DMS153 (cell line): ENCODE measurements at places on chromosomes 11 and 22.

DNA sequence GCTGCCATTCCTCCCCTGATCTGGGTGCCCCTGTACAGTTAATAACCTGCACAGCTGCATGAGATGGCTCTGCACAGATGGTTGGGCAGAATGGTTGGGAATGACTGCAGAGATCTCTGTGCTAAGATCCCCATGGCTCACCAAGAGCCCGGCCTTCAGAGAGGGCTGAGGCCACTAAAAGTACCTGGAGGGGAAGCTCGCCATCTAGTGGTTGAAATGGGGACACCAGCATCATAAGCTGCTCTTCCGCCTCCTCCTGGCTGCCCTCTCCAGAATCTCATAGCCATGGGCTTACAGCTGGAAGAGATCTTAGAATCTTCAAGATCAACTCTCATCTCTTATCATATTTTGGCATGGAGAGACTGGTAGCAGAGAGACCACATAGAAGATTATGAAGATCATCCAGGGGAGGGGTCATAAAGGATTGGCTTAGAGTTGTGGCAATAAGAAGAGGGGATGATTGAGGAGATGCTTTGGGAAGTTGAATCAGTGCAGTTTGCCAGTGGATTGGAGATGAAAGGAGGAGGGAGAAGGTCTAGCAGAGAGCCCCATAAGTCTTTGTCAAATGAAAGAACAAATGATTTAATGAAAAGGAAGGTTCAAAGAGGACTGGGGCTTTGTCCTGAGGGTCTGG, 22.0 kb upstream of the TLCD5 start:
- peak; percentile 22 for DNase-seq

DNA sequence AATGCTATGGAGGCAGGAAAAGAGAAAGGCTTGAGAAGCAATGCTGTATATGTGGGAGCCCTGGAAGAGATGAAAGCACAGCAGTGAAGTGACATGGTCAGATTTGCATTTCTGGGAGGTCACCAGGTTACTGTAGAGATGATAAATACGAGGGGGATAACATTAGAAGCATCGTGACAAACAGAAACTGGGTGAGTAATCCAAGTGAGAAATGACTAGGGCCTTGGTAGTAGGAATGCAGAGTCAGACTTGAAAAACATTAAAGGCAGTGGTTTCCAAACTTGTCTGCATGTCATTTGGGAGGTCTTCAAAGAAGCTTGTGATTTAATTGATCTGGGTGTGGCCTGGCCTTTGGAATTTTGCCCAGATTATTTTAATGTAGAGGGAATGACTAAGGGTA, 43.9 kb downstream of the CCDC34 start:
- no peak for DNase-seq

DNA sequence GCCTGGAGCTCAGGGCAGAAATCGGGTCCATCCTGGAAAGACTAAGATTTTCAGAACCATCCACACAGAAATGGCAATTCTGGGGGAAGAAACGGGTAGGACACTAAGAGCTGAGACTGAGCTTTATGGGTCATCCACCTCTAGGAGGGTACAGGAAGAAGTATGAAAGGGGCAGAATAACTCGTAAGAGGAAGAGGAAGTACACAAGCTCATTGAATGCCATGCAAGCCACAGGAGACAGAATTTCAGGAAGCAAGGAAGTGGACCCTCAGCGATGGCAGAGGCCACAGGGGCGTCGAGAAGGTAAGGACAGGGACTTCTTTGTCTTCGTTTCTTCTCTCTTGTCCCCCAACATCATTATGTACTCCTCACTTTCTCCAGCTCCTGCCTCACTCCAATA, 169.6 kb downstream of the MAML2 start:
- DNase-seq = no peak

DNA sequence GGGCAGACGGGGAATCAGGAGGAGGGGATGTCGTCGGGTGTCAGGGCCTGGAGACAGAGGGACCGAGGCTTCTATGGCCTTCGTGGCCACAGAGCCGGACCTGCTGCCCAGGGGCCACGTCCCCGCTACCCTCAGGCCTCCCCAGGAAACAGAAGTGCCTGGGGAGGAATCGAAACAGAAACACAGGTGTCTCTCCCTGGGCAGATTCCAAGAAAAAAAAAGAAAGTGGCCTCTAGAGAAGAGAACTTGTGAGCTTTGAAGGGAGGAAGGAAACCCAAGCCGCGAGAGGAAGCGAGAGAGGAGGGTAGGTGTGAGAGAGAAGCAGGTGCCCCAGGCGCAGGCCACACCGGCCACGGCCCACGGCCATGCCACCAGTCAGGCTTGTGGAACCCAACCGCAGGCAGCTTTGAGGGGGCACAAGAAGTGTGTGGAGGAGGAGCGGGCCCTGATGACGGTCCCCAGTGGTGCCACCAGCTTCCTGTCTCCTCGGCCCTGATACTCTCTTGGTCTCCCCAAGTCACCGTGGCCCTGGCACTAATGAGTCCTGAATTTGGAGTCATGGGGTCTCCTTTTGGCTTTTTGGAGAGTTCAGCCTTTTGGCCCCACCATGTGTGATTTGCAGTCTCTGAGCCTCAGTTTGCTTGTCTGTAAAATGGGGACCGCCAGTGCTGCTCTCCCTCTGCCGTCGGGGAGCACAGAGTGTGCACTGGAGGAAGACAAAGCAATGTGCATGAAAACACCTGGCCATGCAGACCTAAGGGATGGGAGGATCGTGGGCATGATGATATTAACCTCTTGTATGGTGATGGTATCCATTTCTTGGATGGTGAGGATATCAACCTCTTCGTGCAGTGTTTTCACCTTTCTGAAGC, 25.2 kb downstream of the LIF start:
- DNase-seq = no peak

DNA sequence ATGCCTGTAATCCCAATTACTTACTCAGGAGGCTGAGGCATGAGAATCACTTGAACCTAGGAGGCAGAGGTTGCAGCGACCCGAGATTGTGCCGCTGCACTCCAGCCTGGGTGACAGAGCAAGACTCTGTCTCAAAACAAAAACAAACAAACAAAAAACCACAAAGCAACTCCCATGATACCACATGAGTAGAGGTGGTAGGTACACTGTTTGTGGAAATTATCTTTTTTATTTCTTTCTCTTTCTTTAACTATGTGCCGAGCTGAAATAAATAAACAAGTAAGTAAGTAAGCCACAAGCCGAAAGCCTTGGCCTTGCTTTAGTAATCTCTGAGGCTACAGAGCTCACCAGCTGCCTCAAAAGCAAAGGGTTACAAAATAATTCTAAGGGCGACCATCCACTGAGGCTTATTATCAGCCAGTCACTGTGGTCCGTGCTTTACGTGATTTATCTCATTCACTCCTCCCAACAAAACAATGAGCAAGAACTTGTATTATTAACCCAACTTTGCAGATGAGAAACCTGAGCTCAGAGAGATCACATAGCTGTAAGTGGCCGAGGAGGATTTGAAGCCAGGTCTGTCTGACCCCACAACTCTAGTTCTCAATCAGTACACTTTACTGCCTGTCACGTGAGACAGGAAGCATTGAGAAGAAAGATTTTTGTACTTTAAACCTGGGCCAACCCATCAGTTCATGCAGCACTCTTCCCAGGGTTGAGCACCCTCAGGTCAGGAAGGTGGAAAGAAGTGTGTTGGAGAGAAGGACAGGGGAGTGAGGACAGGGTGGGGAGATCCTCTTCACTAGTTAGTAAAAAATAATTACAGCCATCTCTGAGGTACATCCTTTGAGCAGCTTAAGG, 69.8 kb upstream of the MTMR2 start:
- DNase-seq = no peak

DNA sequence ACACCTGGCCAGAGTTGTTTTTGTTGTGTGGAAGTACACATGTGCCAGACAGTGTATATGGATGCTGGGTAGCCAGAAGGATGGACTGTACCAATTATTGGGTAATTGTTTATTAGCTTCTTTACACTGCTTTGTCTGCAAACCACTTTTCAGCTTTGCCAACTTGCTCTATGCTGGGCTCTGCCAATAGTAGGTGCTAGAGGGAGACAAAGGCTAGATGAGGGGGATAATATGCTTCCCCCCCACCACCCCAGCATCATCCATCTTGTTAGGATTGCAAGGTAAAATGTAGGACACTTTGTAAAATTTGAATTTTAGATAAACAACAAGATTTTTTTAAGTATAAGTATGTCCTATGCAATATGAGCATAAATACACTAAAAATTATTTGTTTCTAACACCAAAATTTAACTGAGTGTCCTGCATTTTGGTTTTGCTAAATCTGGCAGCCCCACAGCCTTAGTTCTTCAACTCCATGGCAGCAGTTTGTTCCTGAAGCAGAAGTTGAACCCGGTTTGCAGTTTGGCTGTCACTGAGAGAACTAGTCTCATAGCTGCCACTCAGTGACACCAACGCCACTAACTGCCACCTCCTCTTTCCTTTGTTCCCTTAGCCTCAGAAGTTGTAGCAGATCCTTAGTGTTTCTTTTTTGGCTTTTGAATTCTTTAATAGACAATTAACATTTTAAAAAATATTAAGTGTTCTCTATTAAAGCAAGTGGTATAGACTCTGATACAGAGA, 78.8 kb downstream of the CCDC81 start:
- DNase-seq = no peak

GRCh38 chr11:11581481-11581880, 40.3 kb downstream of the GALNT18 start:
- DNase-seq = no peak

GRCh38 chr11:40219401-40219800, 1240.1 kb downstream of the LRRC4C start:
- no peak for DNase-seq

- no peak for DNase-seq
Observed at GRCh38 chr22:29314537-29315285, 786 bp downstream of the RASL10A start.

DNA sequence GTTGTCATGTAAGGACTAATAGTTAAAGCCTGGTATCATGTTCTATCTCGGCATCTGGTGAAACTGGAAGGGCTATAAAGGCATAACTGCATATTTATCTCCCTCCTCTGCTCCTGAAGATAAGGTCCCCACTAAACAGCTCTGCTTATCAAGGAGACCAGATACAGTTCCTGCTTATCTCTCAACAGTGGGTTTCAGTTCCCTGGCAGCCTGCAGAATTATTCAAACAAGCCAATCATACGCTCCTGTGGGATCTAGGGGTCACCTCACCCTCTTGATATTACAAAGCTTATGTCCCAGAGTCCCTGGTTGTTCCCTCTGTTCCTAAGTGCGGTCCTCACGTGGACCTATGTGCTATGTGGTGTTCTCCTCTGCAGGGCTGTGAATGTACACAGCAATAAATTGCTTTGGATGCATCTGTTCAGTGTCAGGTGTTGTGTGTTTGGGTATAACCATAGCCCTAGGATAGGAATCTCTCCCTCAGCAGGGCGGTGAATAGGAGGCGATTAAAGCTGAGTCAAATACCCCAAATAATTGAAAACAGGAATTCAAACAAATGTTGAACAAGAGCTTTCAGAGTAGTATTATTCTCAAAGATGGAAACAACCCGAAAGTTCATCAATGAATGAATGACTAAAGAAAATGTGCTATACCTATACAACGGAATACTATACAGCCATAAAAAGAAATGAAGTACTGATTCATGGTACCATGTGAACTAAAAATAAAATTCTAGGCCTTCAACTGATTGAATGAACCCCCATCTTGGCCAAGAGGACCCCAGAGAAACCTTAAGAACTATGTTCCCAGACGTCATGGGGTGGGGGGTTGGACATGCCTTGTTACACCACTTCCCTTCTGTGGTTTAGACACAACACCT, 3.1 kb upstream of the OOSP4A start:
- no peak for DNase-seq

GRCh38 chr22:38031491-38031890, 25.7 kb upstream of the PICK1 start:
- DNase-seq = no peak

DNA sequence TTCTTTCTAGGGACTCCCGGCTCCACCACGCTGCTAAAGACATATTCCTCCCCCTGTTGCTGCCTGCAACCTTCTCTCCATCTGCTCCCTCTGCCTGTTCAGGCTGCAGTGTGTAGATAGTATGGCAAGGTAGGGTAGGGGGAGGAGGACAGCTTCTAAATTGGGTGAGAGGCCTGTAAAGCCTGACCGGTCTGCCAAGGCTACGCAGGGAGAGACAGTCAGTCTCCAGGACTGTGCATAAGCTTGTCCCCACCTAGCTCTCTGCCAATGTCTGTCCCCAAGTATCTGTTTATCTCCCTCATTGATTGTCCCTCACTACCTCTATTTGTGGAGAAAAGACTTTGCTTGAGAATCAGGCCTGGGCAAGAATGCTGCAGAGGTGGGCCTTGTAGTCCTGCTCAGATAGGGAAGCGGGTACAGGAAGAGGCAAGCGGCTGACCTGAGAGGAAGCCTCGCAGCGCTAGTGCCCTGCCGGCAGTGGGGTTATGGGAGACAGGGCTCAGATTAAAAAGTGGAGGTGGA, 871 bp upstream of the SEZ6L start:
- DNase-seq = peak; percentile 41

DNA sequence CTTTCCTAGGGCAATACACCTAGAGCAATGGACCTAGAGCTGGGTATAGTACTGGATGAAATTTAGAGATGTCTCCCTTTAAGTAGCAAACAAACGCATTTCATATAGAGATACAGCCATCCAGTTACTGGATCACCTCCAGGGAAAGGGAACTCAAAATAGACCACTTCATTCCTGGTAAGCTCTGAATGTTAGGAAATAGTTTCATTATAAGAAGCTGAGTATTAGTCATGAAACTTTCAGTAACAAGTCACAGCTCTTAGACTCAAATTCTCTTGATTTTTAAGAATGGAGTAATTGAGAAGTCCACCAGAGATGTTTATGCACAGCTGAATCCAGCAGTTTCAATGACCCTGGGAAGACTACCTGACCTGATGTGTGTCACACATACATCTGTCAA, 221.9 kb downstream of the FAM76B start:
- DNase-seq = no peak
